ENCODE measurements at places on chromosomes 7 and 10. TPM values are rescaled to one million over a fixed set of nuclear protein-coding genes. Genes with fewer than 3 reads are reported as not detected.

- no peaks in the 10 kb centered on the region for H3K27me3 ChIP-seq
- DNase-seq, result peak; percentile 32
- no peaks in the 10 kb centered on the region for H3K36me3 ChIP-seq
- H3K4me1 ChIP-seq, result peaks cover 25% of the 10 kb centered on the region
- H3K27ac ChIP-seq, result peak overlapping the region; percentile 96
Observed at GRCh38 chr7:7972128-7972527, 3.5 kb downstream of the GLCCI1 start.

GRCh38 chr7:141257597-141257996 lies 183.7 kb downstream of the TMEM178B start:
- no peak overlapping the region for H3K4me3 ChIP-seq
- H3K27me3 ChIP-seq, result no peaks in the 10 kb centered on the region
- H3K27ac ChIP-seq, result no peak overlapping the region
- H3K4me1 ChIP-seq, result no peaks in the 10 kb centered on the region

- H3K4me3 ChIP-seq, result no peak overlapping the region
- peak; percentile 52 for DNase-seq
- no peaks in the 10 kb centered on the region for H3K36me3 ChIP-seq
- no peak overlapping the region for H3K27ac ChIP-seq
- H3K4me1 ChIP-seq, result no peaks in the 10 kb centered on the region
Observed at GRCh38 chr7:31744294-31744874, 57.4 kb downstream of the PPP1R17 start.

- no peak overlapping the region for H3K27ac ChIP-seq
- no peak for DNase-seq
- H3K36me3 ChIP-seq, result no peaks in the 10 kb centered on the region
Observed at GRCh38 chr7:34530259-34530658, 127.8 kb upstream of the NPSR1 start.

The C10orf90 gene
- total RNA-seq, result 2.6 TPM

The FAM180A gene
- 3.0 TPM for total RNA-seq

- no peaks in the 10 kb centered on the region for H3K4me1 ChIP-seq
- H3K27ac ChIP-seq, result no peak overlapping the region
- no peaks in the 10 kb centered on the region for H3K27me3 ChIP-seq
- no peak overlapping the region for H3K4me3 ChIP-seq
Observed at GRCh38 chr7:101058355-101058754, 26.9 kb upstream of the TRIM56 start.

DNA sequence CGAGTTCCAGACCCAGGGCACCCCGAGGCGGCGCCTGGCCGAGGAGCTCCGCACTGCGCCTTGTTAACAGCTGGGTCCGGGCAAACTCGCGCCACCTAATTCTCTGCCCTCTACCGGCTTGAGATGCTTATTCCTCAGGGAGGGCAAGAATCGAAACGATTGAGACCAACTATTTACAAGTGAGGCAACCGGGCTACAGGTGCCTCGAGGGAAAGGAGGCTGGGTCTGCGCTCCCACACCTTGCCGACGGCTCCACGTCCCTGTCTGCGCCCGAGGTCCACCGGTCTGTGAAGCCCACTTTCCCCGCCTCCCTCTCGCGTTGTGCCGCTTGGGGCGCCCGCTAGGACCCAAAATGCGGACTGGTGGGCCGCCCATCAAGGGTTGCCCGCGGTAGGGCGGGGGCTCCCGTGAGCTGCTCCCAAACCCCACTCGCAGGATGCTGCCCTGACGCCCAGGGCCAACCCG lies 527 bp downstream of the AKR1B1 start:
- no peaks in the 10 kb centered on the region for H3K36me3 ChIP-seq
- H3K27me3 ChIP-seq, result no peaks in the 10 kb centered on the region
- no peaks in the 10 kb centered on the region for H3K4me1 ChIP-seq

The HOXA11 gene
- total RNA-seq, result not detected

The SLC26A4 gene
- total RNA-seq, result 193 TPM

DNA sequence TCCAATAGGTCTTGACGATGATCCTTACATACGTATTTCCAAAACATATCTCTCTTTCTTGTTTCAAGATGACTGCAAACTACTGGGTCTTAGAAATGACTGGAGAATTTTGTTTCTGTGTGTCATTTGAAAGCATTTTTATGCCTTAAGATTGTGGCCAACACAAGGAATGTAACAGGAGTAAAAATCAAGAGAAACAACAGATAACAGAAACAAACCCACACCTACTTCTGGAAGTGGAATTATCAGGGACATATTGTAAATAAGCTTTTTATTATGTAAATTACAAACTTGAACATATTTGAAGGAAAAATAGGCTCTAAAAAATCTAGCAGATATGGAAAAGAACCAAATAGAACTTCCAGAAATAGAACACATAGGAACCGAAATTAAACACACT lies 195.6 kb downstream of the CYP26A1 start:
- no peak for DNase-seq
- no peaks in the 10 kb centered on the region for H3K36me3 ChIP-seq
- no peaks in the 10 kb centered on the region for H3K27me3 ChIP-seq

GRCh38 chr7:75616421-75617167 lies 122.1 kb downstream of the HIP1 start:
- H3K36me3 ChIP-seq, result no peaks in the 10 kb centered on the region
- H3K4me3 ChIP-seq, result no peak overlapping the region
- no peak overlapping the region for H3K27ac ChIP-seq
- no peaks in the 10 kb centered on the region for H3K27me3 ChIP-seq
- H3K4me1 ChIP-seq, result peaks cover 19% of the 10 kb centered on the region
- DNase-seq, result no peak

GRCh38 chr10:104676874-104677273 lies 35.8 kb downstream of the SORCS3 start:
- H3K27ac ChIP-seq, result no peak overlapping the region
- no peaks in the 10 kb centered on the region for H3K27me3 ChIP-seq
- no peak for DNase-seq
- no peak overlapping the region for H3K4me3 ChIP-seq
- no peaks in the 10 kb centered on the region for H3K4me1 ChIP-seq
- H3K36me3 ChIP-seq, result no peaks in the 10 kb centered on the region

- no peak overlapping the region for H3K4me3 ChIP-seq
- no peak for DNase-seq
- no peaks in the 10 kb centered on the region for H3K36me3 ChIP-seq
- peaks cover 4% of the 10 kb centered on the region for H3K4me1 ChIP-seq
Observed at GRCh38 chr10:105328503-105329133, 687.5 kb downstream of the SORCS3 start.

- no peak overlapping the region for H3K4me3 ChIP-seq
- H3K27ac ChIP-seq, result peak overlapping the region; percentile 99
- H3K27me3 ChIP-seq, result no peaks in the 10 kb centered on the region
- H3K4me1 ChIP-seq, result peaks cover 57% of the 10 kb centered on the region
- no peak for DNase-seq
Observed at GRCh38 chr7:100433592-100434296, 2.6 kb downstream of the PPP1R35 start.

DNA sequence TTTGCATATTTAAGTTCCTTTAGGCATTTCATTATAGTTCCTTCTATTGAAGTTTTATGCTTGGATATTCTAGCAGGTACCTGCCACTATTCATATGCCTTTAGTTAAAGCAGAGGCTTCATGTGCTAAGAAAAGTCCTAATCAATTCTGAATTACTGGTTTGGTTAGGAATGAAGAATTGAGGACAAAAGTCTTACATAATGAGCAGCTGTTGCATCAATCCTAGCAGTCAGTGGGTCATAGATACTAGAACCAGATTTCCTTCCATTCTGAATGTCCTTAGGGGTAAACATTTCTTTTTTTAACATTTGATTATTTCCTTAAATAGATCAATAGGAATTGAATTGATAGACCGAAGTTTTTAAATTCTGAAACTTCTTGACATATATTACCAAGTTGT lies 59.2 kb downstream of the CDK13 start:
- no peak overlapping the region for H3K4me3 ChIP-seq
- H3K4me1 ChIP-seq, result no peaks in the 10 kb centered on the region
- no peaks in the 10 kb centered on the region for H3K27me3 ChIP-seq
- no peak overlapping the region for H3K27ac ChIP-seq
- DNase-seq, result no peak
- H3K36me3 ChIP-seq, result no peaks in the 10 kb centered on the region

DNA sequence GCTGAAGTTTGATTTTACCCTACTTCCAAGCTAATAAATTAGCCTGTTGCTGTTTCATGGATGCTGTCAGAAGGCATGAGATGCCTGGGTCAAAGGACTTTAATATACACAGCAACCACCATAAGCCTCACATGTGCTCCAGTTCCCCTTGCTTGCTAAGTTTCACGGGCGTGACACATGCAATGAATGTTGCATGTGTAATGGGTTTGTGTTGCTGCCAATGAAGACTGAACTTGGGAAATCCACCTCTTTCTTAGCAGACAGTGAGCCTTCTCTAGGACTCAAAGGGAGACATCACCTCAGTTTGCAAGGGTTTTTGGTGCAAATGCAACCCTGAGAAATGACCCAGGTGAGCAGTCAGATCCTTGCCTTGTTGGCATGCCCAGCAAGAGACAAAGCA lies 505.5 kb upstream of the PODXL start:
- H3K36me3 ChIP-seq, result no peaks in the 10 kb centered on the region
- H3K4me1 ChIP-seq, result peaks cover 17% of the 10 kb centered on the region
- no peaks in the 10 kb centered on the region for H3K27me3 ChIP-seq
- H3K27ac ChIP-seq, result no peak overlapping the region

GRCh38 chr7:92354214-92354613 lies 93.1 kb upstream of the GATAD1 start:
- H3K27ac ChIP-seq, result no peak overlapping the region
- H3K4me3 ChIP-seq, result no peak overlapping the region
- H3K27me3 ChIP-seq, result no peaks in the 10 kb centered on the region
- no peaks in the 10 kb centered on the region for H3K36me3 ChIP-seq

The SEC61G gene
- total RNA-seq, result 422 TPM

DNA sequence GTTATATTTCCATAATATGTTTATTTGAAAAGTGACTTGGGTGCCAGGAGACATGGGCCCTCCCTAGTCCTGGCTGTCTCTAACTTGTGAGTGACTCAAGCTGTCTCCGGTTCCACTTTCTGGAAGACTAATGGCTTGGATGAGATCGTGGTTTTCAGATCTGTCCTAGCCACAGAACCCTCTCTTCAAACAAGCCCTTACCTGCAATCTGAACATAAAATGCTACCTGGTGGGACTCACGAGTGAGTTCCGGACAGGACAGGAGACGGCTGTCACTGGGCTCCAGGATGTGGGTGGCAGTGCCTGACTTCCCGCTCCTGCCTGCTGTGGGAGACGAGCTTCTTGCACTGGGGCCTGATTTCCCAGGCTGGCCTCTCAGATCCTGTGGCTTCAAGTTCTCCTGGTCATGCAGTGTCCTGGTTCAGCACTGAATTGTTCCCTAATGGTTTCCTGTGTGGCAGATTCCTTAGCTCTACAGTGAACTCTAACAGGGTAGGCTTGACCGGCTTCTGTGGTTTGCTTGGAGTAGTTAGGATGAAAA lies 26.0 kb upstream of the PFKFB3 start:
- H3K36me3 ChIP-seq, result no peaks in the 10 kb centered on the region
- no peaks in the 10 kb centered on the region for H3K27me3 ChIP-seq
- H3K4me1 ChIP-seq, result peaks cover 17% of the 10 kb centered on the region
- no peak overlapping the region for H3K27ac ChIP-seq

The ADRB1 gene
- 1.0 TPM for total RNA-seq

- H3K4me3 ChIP-seq, result no peak overlapping the region
- no peaks in the 10 kb centered on the region for H3K4me1 ChIP-seq
- H3K27me3 ChIP-seq, result no peaks in the 10 kb centered on the region
Observed at GRCh38 chr10:44573821-44574220, 188.9 kb upstream of the CXCL12 start.

- H3K27me3 ChIP-seq, result no peaks in the 10 kb centered on the region
- H3K36me3 ChIP-seq, result no peaks in the 10 kb centered on the region
- no peak overlapping the region for H3K27ac ChIP-seq
- DNase-seq, result no peak
Observed at GRCh38 chr10:128296253-128297007, 170.2 kb upstream of the MKI67 start.

GRCh38 chr10:6589287-6590094 lies 9.4 kb upstream of the PRKCQ start:
- no peak overlapping the region for H3K27ac ChIP-seq
- H3K36me3 ChIP-seq, result no peaks in the 10 kb centered on the region
- H3K4me1 ChIP-seq, result peaks cover 20% of the 10 kb centered on the region
- H3K27me3 ChIP-seq, result no peaks in the 10 kb centered on the region
- no peak overlapping the region for H3K4me3 ChIP-seq
- DNase-seq, result no peak

The COL26A1 gene
- not detected for total RNA-seq

- DNase-seq, result peak; percentile 29
- no peaks in the 10 kb centered on the region for H3K4me1 ChIP-seq
- H3K4me3 ChIP-seq, result no peak overlapping the region
- peak overlapping the region; percentile 36 for H3K27ac ChIP-seq
- no peaks in the 10 kb centered on the region for H3K27me3 ChIP-seq
- H3K36me3 ChIP-seq, result no peaks in the 10 kb centered on the region
Observed at GRCh38 chr10:50993771-50994251, 80.5 kb upstream of the PRKG1 start.

The PDE6C gene
- total RNA-seq, result not detected

GRCh38 chr7:1535100-1535458 lies 4.6 kb downstream of the MAFK start:
- no peak for DNase-seq
- peaks cover 36% of the 10 kb centered on the region for H3K4me1 ChIP-seq
- H3K27ac ChIP-seq, result peak overlapping the region; percentile 94
- H3K4me3 ChIP-seq, result no peak overlapping the region
- peaks cover 7% of the 10 kb centered on the region for H3K36me3 ChIP-seq

The AS3MT gene
- total RNA-seq, result 9.8 TPM

The POP7 gene
- total RNA-seq, result 44.8 TPM

The SLC18A3 gene
- total RNA-seq, result not detected

- no peak overlapping the region for H3K27ac ChIP-seq
- no peak for DNase-seq
- no peaks in the 10 kb centered on the region for H3K4me1 ChIP-seq
Observed at GRCh38 chr7:124552217-124552616, 213.4 kb downstream of the GPR37 start.

The EBLN1 gene
- total RNA-seq, result not detected

The FEZF1 gene
- total RNA-seq, result not detected

GRCh38 chr10:62511238-62511637 lies 137.1 kb downstream of the ZNF365 start:
- H3K4me1 ChIP-seq, result no peaks in the 10 kb centered on the region
- no peak for DNase-seq
- no peak overlapping the region for H3K27ac ChIP-seq
- no peak overlapping the region for H3K4me3 ChIP-seq
- no peaks in the 10 kb centered on the region for H3K27me3 ChIP-seq
- H3K36me3 ChIP-seq, result no peaks in the 10 kb centered on the region

- no peak overlapping the region for H3K4me3 ChIP-seq
- H3K4me1 ChIP-seq, result peaks cover 13% of the 10 kb centered on the region
- no peaks in the 10 kb centered on the region for H3K36me3 ChIP-seq
- H3K27me3 ChIP-seq, result no peaks in the 10 kb centered on the region
- no peak overlapping the region for H3K27ac ChIP-seq
Observed at GRCh38 chr10:17673471-17674061, 29.6 kb downstream of the STAM start.

DNA sequence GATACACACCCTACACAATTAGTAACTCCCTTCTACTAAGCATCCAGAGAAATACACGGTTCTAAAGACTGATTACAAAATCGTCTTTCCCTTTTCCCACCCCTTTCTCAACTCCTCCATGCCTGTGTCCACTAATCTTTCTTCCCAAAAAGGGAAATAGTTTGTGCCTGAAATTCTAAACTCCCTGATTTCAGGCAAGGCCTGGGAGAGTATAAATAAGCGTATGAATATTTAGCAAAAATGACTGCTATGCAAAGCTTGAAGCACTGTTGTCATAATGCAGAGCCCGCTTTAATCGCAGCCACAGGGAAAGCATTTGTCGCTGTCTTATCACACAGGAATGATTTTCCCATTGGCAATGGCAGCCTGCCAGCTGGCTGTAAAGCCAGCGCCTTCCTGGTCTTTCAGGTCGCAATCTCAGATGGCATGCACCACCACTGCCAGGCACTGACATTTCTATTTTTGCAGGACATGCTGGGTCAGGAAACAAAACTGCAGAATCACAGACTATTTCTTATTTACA lies 142.9 kb upstream of the PCGF5 start:
- H3K4me1 ChIP-seq, result peaks cover 11% of the 10 kb centered on the region
- no peaks in the 10 kb centered on the region for H3K27me3 ChIP-seq
- no peak overlapping the region for H3K4me3 ChIP-seq
- no peak overlapping the region for H3K27ac ChIP-seq
- no peaks in the 10 kb centered on the region for H3K36me3 ChIP-seq
